ENCODE measurements at places on chromosomes 1 and 21.

DNA sequence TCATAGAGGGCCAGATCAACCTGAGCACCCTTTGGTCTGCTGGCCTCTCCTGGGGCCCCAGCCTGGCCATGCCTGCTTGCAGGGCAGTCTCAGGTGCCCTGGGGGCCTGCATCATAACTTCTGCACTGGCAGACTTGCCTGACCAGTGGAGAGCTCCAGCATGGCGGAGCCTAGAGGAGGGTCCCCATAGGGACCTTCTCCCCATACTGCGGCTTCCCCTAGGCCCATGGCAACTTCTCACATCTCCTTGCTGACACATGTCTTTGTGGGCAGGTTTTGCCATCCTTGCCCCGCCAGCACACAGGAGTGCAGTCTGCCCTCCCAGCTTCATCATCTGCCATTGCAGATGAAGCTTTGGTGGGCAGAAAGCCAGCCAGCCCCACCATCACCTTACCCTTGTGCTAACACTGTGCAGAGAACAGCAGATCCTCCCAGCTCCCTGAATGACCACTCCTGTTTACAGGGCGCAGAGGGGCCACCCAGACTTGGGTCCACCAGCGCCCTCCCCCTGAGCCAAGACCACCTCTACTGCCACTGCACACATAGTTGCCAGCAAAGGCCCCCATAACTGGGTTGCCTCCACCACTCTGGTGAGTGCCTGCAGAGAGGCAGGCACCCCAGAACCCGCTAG lies 51.7 kb downstream of the ZP4 start:
- no peak for DNase-seq

- no peak for DNase-seq
These were observed 835 bp upstream of the TSPAN2 start for GRCh38 chr1:115090186-115090490.

DNA sequence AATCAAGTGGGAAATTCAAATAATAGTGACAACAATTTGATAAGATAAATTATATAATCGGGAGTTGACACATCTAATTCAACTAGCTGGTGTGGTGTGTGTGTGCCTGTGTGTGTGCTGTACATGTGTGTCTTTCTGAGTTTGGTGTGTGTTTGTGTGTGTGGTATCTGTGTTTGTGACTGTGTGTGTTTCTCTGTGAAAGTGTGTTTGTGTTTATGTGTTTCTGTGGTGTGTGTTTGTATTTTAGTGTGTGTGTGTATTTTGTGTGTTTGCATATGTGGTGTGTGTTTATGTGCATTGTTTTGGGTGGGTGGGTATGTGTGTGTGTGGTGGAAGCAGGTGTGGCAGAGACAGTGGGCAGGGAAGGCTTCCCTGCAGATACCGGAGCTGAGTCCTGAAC lies 4.8 kb upstream of the DSCAM start:
- DNase-seq, result no peak

- DNase-seq, result no peak
These were observed 43.2 kb downstream of the NEK2 start for GRCh38 chr1:211632117-211632807.

DNA sequence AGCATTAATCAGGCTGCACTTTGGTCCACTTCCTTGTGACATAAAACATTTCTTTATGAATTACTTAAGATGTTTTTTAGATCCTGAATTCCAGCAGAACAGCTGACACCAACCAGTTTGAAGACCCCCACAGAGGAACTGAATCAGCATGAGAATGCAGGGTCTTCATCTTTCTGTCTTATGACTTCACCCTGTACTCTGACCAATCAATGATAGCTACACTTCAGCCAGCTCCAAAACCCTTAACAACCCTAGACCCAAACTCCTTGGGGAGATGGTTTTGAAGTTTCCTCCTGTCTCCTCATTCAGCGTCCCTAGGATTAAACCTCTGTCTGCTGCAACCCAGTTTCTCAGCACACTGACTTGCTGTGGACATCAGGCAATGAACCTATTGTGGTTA lies 175.0 kb downstream of the CTH start:
- DNase-seq, result no peak

DNA sequence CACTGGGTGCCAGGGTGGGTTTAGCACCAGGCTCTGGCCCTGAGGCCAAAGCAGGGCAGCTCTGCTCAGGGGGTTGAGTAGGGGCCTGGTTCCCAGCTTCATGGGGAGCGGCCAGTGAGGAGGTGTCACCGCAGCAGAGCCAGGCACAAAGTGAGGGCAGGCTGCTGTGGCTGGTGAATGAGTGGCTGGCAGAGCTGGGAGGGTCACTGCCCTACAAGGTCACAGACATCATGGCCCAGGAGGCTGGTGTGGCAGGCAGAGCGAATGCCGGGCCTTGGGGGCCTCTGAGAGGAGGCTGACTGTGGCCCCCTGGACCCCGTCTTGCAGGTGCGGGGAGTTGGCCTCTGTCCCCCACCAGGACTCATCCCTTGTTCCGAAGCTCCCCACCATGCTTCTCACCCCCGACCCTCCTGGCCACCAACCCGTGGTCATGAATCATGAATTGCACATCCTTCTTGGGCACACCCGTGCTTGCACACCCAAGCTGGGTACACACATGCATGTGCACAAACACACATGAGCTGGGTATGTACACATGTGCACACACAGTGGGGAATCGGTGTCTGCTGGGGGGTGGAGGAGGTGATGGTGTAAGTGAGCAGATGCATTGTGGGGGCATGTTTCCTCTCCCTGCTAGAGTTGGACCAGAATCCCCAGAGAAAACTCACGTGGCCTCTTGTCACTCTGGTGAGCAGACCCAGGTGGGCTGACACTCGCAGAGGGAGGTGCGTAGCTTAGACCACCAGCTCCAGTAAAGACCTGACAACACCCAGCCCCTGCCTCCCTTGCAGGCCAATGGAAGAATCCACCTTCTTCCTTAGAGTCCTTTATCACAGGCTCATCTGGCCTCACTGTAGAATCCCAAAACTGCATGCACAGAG lies 4.8 kb upstream of the GNB1 start:
- no peak for DNase-seq

GRCh38 chr1:55544826-55545225 lies 329.7 kb upstream of the USP24 start:
- no peak for DNase-seq

- DNase-seq, result no peak
These were observed 264.5 kb downstream of the MRPL39 start for GRCh38 chr21:25342816-25343215.

DNA sequence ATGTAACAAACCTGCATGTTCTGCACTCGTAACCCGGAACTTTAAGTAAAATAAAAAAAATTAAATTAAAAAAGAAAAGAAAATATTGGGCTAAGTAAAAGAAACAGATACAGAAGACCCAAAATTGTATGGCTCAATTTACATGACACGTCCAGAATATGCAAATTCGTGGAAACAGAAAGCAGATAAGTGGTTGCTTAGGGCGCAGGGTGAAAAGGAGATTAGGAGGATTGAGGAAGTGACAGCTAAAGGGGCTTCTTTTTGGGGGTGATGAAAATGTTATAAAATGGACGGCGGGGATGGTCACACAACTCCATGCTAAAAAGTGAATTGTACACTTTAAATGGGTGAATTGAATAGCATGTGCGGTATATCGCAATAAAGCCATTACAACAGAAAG lies 27.4 kb upstream of the ZBTB21 start:
- DNase-seq, result no peak

- DNase-seq, result no peak
These were observed 73.5 kb upstream of the AKT3 start for GRCh38 chr1:243923292-243924171.

DNA sequence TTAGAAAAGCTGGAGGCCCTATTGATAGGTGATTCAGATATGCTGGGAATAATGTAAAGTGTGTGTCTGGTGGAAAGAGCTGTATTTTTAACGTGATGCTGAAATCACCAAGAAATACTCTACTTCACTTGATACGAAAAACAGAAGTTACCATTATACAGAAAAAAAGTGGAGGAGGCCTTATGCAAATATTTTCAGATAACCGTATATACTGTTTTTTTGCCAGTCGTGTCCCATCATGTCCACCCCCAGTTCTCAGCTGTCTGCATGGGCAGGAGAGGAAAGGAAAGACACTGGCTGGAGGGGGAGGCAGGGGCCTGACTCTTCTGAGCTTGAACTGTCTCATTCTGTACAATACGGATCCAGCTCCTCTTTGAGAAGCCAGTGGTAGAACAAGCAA lies 51.1 kb downstream of the KCNJ6 start:
- no peak for DNase-seq

GRCh38 chr1:85605484-85606413 lies 25.2 kb downstream of the CCN1 start:
- DNase-seq, result no peak

DNA sequence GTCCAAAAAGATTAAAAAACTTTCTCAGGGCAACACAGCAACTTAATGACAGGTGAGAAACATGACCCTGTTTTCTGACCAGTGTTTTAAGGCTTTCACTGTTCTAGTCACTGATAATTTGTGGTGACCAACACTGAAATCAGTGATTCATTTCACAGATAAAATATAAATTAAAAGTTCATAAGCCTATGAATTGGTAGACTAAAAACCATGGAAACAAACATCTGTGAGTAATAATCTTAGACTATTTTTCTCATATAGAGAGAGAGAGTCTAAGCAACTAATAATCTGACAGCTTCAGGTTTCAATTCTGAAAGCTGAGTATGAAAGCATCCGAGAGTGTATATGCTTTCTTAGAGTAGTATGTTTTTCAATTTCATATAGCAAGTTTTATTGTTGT lies 536.9 kb downstream of the ADGRL2 start:
- no peak for DNase-seq

- DNase-seq, result no peak
These were observed 96.9 kb downstream of the KCNH1 start for GRCh38 chr1:211037095-211037494.

DNA sequence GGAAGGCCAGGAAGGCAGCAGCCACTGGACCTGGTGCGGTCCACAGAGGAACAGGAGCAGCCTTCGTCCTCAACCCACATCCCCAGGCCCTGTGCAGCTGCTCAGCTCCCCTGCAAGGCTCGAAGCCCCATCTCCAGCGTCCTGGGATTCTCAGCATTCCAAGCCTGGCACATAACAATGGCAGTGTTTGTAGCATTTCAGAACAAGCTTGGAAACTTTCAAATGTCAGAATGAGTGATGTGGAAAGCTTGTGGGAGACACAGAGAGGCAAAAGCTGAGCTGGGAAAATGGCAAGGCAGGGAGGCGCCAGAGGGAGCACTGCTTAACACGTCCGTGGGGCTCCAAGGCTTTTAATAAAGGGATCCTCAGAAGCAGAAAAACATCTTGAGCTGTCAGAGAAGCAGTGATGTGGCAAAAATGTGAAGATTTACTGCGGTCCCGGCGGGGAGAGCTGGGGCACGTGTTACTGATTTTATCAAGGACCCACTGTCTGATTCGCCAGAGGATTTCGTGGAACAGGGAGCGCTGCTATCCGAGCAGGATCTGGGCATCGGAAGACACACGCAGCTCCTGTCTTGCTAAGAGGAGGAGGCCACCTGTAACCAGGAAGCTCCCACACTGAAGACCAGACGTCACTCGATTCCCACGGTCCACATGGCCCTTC lies 38.1 kb downstream of the TOMM20 start:
- DNase-seq, result no peak

GRCh38 chr1:36653850-36654249 lies 171.1 kb upstream of the CSF3R start:
- no peak for DNase-seq

GRCh38 chr1:241459186-241459802 lies 60.3 kb downstream of the FH start:
- no peak for DNase-seq

GRCh38 chr1:41898191-41898713 lies 20.5 kb downstream of the HIVEP3 start:
- DNase-seq, result no peak

DNA sequence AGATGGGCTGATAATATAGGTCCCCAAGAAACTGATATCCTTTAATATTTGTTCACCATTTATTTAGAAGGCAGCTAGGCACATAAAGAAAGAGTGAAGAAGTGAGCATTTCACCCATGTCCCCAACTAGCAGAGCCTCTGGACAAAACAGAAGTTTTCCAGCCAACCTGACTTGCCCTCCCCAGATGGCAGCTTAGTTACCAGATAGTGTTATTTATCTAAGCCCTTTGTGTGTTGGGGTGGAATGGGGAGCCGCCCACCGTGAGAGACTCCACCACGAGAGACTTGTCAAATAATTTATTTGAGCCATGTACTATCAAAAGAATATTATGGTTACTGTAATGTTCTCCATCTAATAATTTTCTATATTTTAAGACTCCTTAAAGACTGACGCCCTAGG lies 54.9 kb upstream of the C1orf198 start:
- no peak for DNase-seq

- DNase-seq, result no peak
These were observed 41.3 kb downstream of the COL6A1 start for GRCh38 chr21:46022551-46023525.

GRCh38 chr21:44351535-44352252 lies 1.7 kb upstream of the TRPM2 start:
- no peak for DNase-seq

- peak; percentile 1 for DNase-seq
These were observed 42.2 kb downstream of the TNNT2 start for GRCh38 chr1:201335174-201335870.

DNA sequence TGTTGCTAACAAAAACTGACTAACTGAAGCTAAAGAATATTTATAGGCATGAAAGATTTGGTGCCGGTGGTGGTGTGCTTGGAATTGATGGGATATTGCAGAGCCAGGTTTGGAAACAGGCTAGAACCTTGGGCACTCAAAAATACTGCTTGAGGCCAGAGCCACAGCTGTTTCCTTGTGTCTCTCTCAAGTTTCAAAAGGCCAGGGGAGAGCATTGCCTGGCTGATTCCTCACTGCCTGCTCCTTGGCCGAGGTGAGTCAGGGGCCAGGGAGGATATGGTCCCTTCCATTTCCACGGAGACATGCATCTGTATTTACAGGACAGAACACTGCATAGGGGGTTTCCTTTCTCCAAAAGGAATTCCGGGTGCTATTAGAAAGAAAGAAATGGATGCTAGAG lies 36.1 kb upstream of the IVNS1ABP start:
- DNase-seq, result no peak

GRCh38 chr1:216750031-216750627 lies 26.9 kb upstream of the ESRRG start:
- peak; percentile 38 for DNase-seq

GRCh38 chr1:53734650-53735211 lies 4.2 kb downstream of the GLIS1 start:
- peak; percentile 43 for DNase-seq

GRCh38 chr21:43645136-43645891 lies 14.0 kb downstream of the HSF2BP start:
- DNase-seq, result peak; percentile 28

GRCh38 chr1:47593598-47594285 lies 155.9 kb downstream of the FOXD2 start:
- no peak for DNase-seq

DNA sequence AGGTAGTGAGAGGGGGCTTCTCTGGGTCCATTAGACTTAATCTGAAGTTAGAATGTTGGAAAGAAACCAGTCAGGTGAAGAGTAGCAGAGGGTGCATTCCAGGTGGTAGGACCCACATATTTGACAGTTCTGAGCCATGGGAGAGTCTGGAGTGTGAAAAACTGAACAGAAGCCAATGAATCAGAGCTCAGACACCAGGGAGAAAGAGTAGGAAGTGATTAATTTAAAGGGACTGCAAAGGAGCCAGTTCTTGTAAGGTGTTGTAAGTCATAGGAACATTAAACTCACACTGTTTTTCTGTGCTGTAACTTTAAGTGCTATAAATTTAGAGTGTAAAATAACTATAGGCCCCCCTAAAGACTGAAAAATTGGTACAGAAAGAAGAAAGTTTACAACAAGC lies 5.9 kb upstream of the DHX9 start:
- DNase-seq, result no peak
